ENCODE measurements at places on chromosomes 11 and 22. TPM values are rescaled to one million over a fixed set of nuclear protein-coding genes. Genes with fewer than 3 reads are reported as not detected.

DNA sequence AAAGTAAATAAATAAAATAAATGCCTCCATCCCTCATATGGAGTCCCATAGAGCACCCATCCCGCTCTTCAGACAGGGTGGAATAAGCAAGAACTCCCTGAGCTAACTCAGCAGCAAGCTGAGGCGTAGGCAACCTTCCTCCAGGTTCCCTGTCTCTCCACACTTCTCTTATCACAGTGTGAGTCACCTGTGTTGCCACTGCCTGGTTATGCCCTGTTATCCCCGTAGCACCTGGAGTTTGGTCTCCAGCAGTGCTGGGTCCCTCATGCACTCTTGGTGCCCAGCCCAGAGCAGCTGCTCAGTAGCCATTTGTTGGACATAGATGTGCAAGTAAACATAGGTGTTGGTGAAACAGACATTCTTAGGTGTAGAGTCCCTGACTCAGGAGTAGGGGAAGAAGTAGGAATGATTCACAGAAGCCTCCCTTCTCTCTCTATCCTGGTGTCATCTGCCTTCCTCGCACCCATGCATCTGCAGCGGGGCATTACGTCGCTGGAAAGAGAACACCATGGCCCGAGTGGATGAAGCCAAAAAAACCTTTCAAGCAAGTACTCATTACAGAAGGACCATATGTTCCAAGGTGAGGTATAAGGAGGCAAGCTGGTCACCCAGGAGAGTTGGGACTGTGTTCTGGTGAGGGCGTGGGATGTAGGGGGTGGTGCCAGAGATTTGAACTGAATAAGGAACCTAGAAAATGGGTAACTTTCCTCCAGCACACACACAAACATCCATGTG lies 56.0 kb downstream of the PISD start:
- DNase-seq = no peak

GRCh38 chr22:47759909-47760308 lies 997.5 kb downstream of the TBC1D22A start:
- no peak for DNase-seq

DNA sequence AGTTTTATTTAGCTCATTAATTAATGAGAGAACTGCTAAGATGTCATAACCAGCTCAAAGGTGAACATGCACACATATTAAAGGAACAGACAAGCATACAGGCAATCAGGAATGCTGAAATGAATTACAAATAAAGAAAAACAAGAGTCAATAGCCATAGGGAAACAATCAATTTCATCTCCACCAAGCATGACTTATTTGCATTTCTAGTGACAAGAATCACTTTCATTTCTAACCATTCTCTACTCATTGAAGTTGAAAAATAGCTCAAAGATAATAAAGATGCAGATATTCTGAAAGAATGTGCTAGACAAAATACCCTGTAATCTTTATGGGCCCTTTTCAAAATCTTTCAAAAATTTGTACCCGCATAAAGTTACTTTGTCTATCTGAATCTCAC lies 23.2 kb downstream of the ISX start:
- no peak for DNase-seq

GRCh38 chr11:71249301-71249700 lies 3.1 kb downstream of the SHANK2 start:
- no peak for DNase-seq

Gene LUZP2
- total RNA-seq = 0.07 TPM

Data from HT1080 (cell line).